Activated CD4-positive, alpha-beta T cell treated with anti-CD3 and anti-CD28 coated beads, Interleukin-2, Interleukin-6, amounts not matched to agents 100 ng/mL and 50 ng/mL, durations not matched to agents 16 hours and 8 hours (primary cell): ENCODE measurements at places on chromosomes 13 and 19.

DNA sequence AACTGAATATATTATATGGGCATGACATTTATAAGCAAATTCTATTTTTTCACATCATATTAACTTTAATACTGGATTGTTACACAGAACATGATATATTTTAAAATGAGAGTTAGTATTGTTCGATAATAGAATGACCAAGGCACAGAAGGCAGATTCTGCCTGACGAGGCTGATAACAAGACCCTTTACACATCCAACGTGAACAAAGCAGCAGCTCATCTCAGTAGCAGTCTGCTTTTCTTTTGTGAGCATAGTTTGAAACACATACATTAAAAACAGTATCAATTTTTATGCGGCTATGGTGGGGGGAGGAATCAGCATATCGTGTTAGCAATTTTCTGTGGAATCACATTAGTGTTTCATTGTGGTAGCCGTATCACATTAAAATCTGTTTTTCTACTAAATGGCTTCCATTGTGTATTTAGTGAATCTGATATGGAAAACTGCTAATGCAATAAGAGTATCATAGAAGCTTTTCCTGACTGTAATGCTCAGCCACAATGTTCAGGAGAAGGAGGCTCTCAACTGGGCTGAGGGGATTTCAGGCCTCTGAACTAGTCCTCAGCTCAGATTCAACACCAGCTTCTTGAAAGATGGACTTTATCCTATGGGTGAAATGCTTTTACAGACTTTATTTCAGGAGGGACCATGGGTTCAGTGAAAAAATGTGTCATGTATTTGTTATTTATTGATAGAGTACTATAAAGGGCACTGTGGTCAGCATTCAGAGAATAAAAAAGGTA, 4.0 kb downstream of the SMAD9 start:
- no peak for DNase-seq

DNA sequence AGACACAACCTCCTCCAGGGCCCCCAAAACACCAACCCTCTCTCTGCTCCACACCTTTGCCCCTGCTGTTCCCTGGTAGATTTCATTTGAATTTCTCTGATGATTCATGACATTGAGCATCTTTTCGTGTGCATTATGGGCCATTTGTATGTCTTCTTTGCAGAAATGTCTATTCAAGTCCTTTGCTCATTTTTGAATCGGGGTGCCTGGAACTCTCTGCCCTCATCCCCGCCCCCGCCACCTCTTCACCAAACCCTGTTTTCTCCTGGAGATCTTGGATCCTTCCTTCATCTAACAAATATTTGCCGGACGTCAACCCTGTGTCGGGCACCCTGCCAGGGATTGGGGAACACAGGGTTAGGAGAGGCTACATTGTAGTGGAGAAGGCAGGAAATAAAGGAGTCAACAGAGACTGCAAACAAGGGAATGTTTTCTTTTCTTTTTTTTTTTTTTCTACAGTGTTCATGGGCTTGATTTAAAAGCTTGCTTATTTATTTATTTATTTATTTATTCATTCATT, 25.5 kb upstream of the SLC1A5 start:
- DNase-seq = no peak

DNA sequence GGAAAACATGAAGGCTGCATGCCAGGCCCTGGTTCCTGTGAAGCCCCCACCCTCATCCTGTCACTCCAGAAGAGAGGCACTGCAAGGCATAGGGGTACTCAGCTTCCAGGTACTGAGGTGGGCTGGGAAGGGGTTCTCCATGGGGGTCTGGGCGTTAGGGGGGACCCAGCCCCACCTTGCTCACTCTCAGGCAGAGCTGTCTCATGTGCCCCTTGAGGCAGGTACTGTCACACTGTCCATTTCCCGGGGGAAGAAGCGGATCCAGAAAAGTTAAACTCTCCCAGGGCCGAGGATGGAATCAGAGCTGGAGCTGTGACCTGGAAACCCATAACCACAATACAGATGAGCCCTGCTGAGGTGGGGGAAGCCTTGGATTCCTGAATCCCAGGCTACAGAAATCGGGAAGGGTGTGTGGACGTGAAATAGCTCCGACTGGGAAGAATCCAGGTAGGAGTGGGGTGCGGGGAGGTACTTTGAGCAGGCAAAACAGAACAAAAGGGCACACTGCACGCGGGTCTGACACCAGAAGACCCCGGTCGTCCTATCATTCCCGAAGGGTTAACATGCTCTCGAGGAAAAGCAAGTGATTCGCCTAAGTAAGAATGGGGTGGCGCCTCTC, 540 bp upstream of the USE1 start:
- no peak for DNase-seq

DNA sequence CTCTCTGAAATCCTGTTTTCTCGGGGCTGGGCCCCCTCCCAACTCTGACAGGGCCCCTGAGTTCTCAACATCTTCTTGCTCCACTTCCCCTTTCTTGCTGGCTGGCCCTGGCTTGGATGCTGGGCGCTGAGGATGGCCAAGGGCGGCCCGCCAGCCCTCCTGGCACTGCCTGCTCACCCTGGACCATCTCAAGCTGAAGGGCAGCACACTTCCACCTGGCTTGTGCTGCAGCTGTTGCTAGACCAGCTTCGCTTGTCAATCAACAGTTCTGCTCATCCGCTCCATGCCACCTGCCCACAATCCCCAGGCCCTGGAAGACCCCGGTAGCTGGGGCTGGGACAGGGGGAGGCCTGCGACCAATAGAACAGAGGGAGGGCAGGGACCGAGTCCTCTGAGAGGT, 6.9 kb upstream of the GMIP start:
- no peak for DNase-seq

DNA sequence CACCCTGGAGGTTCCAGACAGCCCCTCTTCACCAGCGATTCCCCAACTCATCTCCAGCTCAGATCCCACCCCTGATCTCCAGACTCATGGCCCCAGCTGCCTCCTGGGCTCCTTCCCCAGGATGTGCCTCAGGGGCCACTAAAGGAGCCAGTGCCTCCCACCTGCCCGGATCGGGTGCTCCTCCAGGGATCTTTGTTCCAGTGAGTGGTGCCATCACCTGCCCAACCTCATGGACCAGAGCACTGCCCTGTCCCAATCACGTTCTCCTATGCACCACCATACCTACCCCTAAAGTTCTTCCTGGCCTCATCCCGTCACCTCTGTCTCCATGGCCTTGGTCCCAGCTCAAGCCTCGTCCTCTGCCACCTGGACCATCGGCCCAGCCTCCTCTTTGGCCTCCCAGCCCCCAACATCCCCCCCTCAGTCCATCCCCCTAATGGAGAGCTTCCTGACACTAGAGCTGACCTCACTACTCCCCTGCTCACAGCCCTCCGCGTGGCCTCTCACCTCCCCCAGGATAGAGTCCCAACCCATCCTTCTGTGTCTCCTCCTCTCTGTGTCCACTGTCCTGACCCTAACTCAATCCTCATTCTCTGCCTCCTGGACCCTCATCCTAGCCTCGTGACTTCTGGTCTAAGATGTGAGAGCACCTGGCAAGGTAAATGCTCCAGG, 8.8 kb upstream of the GARIN5A start:
- no peak for DNase-seq

DNA sequence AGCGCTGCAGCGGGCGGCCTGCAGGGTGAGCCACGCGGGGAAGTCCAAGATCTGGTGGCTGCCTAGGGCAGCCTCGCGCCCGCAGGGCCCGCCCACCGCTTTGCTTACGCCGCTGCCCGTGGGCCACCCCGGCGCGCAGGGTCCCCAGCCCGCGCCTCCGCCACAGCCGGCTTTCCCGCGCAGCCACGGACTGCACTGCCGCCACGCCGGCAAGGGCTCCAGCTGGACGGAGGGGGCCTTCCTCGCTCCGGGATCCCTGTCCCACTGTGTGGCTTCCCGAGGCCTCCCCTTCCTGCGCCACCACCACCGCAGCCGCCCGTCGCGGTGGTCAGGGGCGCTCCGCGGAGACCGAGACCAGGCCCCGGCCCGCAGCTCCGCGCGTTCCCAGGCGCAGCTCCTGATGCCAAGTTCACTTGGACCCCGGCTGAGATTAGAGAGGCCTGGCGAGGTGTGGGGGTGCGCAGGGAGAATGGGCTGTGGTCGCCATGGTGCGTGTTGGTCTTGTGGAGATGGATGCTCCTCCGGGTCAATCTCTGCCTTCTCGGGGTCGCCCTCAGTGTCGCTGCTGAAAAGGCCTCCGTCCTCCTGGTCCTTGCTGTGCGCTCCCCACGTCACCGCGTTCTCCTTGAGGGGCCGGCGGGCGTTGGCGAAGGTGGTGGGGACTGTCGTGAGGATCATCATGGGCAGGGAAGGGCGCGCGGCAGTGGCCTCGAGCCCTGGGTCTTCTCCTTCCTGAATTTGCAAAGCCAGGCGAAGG, 17.9 kb upstream of the RNF17 start:
- no peak for DNase-seq

- peak; percentile 80 for DNase-seq
These were observed 18.3 kb downstream of the UBAC2 start for GRCh38 chr13:99218969-99219368.

DNA sequence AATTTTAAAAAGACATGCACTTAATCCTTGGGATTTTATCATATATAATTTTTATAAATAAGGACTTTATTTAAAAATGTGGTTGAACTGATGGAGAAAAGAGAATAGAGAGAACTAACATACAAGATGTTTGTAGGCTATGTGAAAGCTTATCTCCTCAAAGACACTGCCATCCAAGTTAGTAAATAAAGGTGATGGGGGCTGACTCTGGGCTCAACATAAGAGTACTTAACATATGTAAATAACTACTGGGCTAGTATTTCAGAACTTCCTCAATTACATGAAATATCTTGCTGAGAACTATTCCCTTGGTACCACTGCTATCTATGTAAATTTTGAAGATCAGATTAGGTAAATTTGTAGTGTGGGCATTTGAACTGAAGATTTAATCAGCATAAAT, 1017.3 kb upstream of the PCDH20 start:
- DNase-seq = no peak

GRCh38 chr19:17125728-17126677, 50.4 kb downstream of the MYO9B start:
- DNase-seq = peak; percentile 82

- DNase-seq = no peak
These were observed 1.1 kb upstream of the SWSAP1 start for GRCh38 chr19:11373166-11373884.
